ENCODE measurements at places on chromosomes 1 and 21. TPM values are rescaled to one million over a fixed set of nuclear protein-coding genes. Genes with fewer than 3 reads are reported as not detected.

SPATA21 gene
- not detected for polyA plus RNA-seq

LAPTM5 gene
- polyA plus RNA-seq = 39.9 TPM

ADGRL4 gene
- 5.6 TPM for polyA plus RNA-seq

NPR1 gene
- polyA plus RNA-seq = 4.7 TPM

PTTG1IP gene
- 185 TPM for polyA plus RNA-seq

OR2L13 gene
- polyA plus RNA-seq = 0.09 TPM

SPRR2A gene
- not detected for polyA plus RNA-seq

LRRC8C gene
- 5.0 TPM for polyA plus RNA-seq

ANKRD45 gene
- 0.34 TPM for polyA plus RNA-seq

- peak; percentile 6 for DNase-seq
Measured at GRCh38 chr1:173050865-173051264, at the start of gene TNFSF18. TNFSF18 (minus strand) TSS chr1:173050941; CDS start chr1:173050896, 45 bp downstream.

GRCh38 chr1:42944246-42944928, 14.3 kb downstream of the SLC2A1 start:
- DNase-seq = no peak

DNA sequence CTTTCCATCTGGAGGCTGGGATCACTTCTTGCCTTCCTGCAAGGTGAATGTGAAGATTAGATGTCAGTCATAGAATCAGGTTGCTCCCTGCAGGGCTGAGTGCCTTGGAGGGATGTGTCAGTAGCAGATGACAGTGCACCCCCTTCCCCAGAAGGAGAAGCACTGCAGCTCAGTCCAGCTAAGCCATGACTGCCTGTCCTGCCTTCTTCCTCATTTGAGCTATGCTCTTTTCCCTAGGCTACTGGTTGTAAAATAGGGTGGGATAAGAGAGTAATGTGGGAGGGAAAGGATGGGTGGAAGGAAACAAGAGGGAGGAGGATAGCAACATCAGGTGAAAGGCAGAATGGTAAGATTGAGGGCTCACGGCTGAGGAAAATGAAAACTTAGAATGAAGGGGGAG, 11.1 kb upstream of the FABP3 start:
- DNase-seq = no peak

- no peak for DNase-seq
Measured at GRCh38 chr21:15028186-15028585, 36.6 kb downstream of the NRIP1 start.

DNA sequence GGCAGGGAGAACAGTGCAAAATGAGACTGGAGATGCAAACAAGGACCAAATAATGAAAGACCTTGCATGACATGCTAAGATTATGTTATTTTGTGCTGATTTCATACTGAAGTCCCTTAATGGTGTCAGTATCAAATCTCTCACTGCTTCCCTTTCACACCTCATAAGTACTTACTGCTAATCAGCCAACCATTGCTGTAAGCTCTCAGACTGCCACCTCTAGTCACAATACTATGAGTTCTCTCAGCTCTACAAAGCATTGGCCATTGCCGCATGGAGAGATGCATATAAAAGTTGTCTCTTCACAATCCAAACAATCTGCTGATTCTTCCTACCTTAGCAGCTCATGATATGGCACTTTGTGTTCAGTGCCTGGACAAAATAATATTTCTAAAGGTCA, 375.4 kb downstream of the LTN1 start:
- no peak for DNase-seq

GRCh38 chr21:44700101-44701022, 3.4 kb downstream of the KRTAP10-12 start:
- no peak for DNase-seq

DNA sequence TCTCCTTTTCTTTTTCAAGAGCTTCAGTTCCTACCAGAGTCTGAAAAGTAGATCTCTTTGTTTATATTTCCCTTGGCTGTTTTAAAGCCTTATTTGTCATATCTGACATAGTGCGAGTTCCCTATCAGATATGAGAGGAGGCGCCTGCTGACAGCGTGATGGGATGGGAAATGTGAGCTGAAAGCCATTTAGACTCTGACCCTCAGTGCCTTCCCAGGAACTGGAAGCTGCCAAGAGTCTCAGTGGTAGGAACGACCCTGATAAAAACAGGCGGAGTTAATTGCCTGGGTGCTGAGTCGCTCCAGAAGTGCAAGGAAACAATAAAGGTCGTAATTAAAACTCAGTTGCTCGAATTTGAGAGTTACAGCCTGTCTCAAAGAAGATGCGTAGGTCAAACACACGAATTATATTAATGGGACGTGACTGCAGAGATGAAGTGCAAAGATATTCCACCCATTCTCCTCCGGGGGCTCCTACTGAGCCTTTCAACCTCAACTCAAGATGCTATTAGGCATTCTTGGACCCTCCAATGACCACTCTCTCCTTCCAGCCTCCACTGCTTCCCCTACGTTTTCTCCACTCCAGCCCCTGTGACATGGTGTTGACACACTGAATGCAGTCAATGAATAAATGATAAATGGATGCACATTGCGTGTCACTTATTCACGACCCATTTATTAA, 84.6 kb downstream of the KAZN start:
- DNase-seq = peak; percentile 82

DNA sequence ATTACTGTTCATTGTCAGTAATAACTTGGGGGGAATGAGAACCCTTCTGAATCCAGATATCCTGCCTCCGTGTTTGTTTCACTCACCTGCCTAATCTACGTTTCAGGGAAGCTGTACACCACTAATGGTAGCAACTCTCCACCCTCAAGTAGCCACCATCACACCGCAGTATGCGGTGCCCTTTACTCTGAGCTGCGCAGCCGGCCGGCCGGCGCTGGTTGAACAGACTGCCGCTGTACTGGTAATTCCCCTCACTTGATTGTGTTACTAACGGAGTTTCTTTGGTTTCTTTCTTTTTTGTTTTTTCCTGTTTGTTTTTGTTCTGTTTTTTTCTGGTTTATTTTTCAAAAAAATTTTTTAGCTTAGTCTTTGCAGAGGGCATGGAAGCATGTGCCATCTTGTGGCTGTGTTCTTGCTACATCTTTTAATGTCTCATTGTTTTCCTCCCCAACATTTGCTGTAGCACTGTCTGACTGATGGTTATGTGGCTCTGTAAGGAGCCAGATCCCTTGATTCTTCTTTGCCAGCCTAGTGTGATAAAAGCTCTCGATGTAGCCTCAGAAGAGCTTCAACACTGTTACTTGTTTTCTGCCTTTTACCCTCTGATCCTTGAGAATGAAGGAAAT, 15.9 kb upstream of the OLFML3 start:
- DNase-seq = no peak

DNA sequence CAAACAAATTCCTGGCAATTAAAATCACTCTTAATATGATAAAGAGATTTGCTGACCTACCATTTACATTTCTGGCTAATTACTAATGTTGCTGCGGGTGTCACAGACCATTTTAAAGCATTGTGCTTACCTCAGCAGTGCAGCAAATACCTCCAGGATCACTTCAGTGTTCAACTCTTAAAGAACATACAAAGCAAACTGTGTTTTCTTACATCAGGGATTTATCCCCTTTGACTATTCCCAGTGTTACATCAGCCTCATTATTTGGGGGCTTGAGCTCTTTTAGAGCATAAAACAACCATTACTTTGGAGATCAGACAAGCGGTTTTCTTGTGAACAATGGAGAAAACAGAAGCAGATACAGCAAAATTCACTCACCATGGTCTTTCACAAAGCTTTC, 185.4 kb downstream of the LYPLAL1 start:
- no peak for DNase-seq

GRCh38 chr1:242199776-242200458, 201.0 kb upstream of the MAP1LC3C start:
- no peak for DNase-seq

- DNase-seq = no peak
Measured at GRCh38 chr1:20322081-20322824, 31.6 kb downstream of the VWA5B1 start.

DNA sequence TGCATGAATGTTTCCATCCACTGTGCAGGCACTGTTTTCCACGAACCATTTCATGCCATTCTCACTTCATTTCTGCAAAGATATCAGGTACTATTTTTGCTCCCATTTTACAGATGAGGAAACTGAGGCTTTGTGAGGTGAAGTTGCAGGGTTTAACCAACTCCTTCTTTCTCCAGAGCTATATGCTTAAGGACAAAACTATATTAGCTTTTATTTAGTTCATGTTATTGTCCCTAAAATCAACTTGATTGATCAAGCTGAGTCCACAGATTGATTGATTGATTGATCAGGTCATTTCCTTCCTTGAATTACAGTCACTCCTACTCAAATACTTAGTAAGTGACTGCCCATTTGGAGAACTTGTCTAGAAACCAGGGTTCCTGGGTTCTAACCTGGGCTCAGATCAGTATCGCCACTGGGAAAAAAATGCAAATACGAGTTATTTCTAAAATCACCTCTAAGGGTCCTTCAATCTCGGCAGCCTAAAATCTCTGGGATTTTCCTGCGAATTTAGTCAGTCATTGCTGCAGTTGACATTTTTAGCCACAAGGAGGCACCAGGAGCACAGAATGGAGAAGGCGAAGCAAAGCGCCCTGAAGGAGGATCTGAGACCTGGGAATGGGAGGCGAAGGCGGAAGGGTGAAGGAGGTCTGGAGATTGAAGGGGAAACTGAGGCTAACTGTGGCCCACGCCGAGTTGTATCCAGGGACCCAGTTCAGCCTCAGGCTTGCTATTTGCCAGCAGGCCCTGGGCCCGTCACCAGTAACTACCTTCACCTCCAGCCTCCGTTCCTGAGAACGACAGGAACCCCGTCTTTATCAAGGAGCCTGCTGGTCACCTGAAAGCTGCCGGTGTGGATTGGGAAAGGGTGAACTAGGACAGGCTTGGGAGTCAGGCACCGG, 14.3 kb upstream of the MUL1 start:
- DNase-seq = peak; percentile 45

GRCh38 chr1:234570329-234571120, 39.5 kb downstream of the IRF2BP2 start:
- DNase-seq = no peak

GRCh38 chr1:113805256-113805531, 7.1 kb downstream of the RSBN1 start:
- DNase-seq = no peak

DNA sequence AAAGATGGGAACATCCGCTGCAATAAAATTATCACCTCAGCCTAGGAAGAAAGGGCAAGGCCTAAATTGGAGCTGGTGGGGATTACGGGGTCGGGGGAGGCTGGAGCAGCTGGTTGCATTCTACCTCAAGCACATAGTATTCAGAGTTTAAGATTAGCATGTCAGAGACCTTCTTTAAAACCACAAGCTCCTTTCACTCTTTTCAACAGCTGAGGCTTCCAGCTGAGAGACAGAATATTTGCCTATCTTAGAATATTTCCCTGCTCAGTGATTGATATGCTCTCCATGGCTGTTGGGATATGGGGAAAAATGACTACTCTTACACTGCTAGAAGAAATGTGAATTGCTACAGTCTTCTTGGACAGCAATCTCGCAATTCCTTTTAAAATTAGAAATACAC, 248.6 kb downstream of the TBX15 start:
- no peak for DNase-seq

DNA sequence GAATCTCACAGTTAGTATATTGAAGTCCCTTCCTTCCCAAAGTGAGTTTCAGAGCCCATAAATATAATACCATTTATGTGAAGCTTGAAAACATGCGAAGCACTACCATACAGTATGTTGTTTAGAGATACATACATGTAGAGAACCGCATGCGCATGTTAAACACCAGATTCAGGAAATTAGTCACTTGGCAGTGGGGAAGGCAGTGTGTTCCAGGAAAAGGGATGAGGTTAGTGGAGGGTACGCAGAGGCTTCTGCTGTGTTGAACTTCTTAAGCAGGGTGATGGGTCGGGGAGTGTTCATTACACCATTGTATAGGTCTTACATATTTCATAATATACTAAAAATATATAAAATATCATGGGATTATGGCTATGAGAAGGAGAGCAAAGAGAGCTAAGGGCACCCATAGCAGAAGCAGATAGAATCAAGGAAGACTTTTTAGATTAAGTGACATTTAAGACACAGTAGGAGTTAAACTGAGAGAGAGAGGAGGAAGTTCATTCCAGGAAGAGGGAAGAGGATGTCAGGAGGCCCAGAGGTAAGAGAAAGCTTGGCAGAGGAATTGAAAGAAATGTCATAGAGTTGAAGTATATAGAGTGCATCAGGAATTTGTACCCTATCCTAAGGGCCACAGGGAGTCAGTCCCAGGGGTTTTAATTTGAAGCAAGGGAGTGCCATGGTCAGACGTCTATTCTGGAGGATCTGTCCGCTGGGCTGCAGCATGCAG, 43.5 kb upstream of the SARS1 start:
- DNase-seq = no peak

GRCh38 chr1:207047505-207047904, 3.5 kb downstream of the YOD1 start:
- no peak for DNase-seq

All from large intestine (tissue), 12 donors.